ENCODE measurements at places on chromosomes 1 and 21. TPM values are rescaled to one million over a fixed set of nuclear protein-coding genes. Genes with fewer than 3 reads are reported as not detected.

The ST6GALNAC3 gene
- total RNA-seq = 4.1 TPM

The DSCAM gene
- total RNA-seq = not detected

The C1QA gene
- 145 TPM for total RNA-seq

The OLIG2 gene
- not detected for total RNA-seq

The NEGR1 gene
- 57.7 TPM for total RNA-seq

The ETV3L gene
- total RNA-seq = not detected

The KLHDC7A gene
- total RNA-seq = not detected

The SH2D5 gene
- total RNA-seq = 7.2 TPM

The SH3D21 gene
- total RNA-seq = 2.0 TPM

The RGS13 gene
- 2.5 TPM for total RNA-seq

GRCh38 chr1:248847956-248848561 lies 10.0 kb downstream of the ZNF672 start:
- no peak for DNase-seq

DNA sequence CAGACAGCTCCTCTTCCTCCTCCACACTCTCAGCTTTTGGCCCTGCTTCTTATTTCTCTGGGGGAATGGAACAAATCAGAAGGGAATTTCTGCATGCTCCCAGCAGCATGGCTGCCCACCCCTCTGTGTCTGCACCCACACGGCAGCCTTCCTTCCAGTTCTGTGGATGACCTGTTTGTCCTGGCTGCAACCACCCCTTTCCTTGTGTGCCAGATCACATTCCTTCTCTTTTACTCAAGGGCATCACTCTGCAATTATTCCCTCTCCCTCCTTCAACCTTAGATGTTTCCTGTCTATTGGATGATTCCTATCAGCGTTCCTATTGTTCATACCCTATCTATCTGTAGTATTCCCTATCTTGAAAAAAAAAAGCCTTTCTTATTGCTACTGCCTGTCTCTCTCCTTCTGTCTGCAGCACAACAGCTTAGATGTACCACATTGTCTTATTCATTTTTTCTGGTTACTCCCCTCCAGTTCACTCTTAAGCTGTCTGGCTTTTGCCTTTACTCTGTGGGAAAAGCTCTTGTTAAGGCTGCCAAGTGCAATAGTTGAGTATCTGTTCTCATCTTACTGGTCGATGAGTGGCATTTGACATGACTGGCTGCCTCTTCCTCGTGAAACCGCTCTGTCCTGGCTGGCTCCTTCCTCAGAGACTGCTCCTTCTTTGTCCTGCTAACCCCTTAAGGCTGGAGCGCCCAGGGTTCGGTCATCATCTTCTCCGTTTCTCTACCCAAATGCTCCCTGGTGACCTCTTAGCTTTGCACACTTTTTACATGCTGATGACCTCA lies 351.1 kb downstream of the CAMTA1 start:
- no peak for DNase-seq

- no peak for DNase-seq
These were observed 30.0 kb downstream of the LRRC3 start for GRCh38 chr21:44485254-44485793.

- DNase-seq = no peak
These were observed 18.5 kb upstream of the EPHA2 start for GRCh38 chr1:16174261-16174868.

GRCh38 chr1:190119683-190120082 lies 358.0 kb downstream of the BRINP3 start:
- DNase-seq = no peak

DNA sequence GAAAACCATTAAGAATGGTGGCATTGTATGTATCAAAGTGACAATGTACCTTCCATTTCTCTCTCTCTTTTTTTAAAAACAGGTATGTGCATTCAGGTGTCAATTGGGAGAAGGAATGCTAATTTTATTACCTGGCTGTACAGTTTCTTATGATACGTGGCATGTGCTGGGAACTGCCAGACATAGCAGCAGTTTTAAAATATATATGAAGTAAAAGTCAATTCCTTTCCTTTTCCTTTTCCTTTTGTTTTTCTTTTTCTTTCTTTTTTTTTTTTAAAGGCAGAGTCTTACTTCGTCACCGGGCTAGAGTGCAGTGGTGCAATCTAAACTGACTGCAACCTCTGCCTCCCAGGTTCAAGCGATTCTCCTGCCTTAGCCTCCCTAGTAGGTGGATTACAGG lies 37.0 kb downstream of the SPEN start:
- no peak for DNase-seq

- no peak for DNase-seq
These were observed 39.7 kb downstream of the RIPK4 start for GRCh38 chr21:41726970-41727783.

DNA sequence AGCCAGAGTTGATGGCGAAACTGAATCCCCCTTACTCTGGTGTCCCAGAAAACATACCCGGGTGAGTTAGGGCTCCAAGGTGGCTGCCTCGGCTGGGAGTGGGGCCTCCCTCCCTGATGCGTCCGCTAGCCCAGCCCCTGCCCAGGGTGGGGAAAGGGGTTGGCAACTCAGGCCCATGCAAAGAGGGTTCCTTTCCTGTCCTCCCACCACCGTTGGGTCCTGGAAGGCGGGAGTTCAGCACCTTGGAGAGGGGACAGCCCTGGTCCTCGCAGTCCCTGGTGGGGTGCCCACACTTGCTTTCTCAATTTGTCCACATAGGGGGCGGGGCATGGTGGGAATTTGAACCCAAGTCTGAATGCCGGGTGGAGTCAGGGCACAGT lies 6.1 kb downstream of the SRM start:
- no peak for DNase-seq

DNA sequence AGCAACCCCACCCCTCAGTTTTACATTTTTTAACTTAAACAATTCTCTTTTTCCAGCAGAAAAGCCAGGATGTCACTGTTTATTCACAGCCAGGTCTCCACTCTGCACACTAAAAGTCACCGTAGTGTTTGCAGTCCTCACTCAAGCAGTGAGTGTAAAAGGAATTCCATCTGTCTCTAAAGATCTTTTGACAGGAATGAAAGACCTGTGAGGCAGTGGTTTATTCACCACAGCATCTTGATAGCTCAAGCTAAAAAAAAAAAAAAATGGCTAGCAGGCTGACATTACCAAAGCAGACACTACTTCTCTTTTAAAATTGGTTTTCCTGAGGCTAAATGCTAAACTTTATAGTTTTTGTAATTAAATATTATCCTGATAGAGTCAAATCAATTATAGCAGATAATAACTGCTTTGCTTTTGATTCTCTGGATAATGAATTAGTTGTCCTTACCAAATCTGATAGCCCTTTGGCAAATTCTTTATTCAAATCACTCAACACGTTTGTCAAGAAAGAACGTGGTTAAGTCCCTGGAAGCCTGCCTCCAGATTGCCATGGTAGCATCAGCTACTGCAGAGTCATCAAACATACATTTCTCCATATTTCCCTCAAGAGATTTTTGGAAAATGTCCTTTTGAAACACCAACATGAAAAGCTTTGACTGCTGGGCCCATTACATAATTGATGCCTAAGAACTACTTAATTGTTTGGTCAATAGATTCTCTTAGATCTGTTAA lies 22.2 kb upstream of the SLC5A9 start:
- DNase-seq = no peak

GRCh38 chr1:224377676-224378006 lies 21.0 kb downstream of the CNIH4 start:
- no peak for DNase-seq

DNA sequence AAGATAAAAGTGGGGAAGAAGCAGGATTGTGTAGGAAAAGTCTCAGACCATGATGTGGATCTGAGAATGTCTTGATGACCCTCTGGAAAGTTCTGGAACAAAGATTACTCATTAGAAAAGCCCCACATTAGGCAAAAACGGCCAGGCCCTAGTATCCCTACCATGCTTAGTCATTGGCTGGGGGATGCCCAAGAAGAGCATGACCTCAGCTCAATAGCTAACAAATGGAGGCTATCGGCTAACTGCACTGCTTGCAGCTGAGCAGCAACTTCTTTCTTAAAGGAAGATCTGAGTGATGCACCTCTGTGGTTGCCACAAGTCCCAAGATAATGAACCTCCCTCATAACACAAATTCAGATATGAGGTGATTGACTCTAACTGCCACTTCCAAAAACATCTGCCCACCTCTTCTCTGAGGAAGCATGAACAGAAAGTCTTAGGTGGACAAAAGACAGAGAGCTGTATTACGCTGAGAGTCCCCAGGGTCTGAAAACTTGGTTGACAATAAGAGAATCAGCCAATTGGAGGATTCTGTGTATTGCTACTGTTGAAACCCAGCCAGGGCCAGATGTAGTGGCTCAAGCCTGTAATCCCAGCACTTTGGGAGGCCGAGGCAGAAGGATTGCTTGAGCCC lies 64.6 kb upstream of the AK4 start:
- no peak for DNase-seq

GRCh38 chr21:42362700-42363099 lies 3.6 kb downstream of the TFF1 start:
- no peak for DNase-seq

GRCh38 chr1:154338875-154339274 lies 13.6 kb downstream of the ATP8B2 start:
- no peak for DNase-seq

DNA sequence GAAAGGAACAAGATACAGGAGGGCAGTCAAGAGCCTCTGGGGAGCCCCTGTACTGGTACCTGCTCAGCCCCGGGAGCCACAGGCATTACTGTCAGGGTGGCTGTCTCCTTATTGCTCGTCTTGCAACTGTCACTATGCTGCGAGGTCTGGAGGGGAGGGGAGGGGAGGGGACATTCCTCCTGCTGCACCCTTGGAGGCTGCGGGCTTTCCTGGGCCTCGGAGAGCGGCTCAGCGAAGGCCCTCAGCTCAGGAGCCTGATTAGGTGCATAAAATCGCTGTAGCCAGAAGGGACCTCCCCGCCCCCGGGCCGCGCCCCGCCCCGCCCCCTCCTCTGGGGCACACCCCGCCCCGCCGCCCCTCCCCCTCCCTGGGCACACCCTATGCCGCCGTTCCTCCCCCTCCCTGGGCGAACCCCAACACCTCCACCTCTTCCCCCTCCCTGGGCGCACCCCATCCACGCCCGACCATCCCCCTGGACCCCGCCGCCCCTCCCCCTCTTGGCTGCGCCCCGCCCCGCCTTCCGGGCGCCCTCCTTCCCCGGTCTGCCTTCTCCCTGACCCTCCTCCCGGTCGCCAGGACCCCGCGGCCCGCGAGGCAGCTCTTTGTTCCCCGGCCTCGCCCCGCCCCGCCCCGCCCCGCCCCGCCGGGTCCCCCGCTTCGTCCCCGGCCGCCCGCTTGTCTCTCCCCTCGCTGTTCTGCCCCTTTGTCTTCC lies 35.5 kb downstream of the CACHD1 start:
- no peak for DNase-seq

DNA sequence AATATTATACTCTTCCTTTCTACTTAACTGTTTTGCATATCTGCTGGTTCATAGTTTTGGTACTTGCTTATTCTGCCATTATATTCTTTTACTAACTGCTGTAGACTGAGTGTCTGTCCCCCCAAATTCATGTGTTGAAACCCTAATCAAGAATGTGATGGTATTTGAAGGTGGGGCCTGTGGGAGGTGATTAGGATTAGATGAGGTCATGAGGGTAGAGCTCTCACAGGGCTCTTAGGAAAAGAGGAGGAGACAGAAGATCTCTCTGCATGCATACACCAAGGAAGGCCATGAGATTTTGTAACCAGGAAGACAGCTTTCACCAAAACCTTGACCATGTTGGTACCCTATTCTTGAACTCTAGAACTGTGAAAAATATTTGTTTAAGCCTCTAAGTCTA lies 354.1 kb upstream of the B3GALT2 start:
- DNase-seq = no peak

DNA sequence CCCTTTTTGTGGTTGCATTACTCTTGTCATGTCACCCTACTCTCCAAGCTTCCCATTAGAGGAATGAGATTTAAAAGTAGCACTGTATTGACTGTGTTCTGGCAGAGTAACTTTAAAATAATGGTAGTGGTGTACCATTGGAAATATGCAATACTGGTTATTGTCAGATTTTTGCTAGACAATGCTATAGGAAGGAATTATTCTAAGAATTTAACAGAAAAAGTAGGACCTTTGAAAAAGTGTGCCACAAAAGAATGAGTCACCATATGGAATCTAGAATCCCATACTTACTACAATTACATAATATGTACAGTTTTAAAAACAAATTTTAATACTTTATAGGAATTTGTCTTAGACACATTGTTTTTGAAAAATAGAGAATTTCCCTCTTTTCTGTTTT lies 13.8 kb downstream of the MIER1 start:
- no peak for DNase-seq

DNA sequence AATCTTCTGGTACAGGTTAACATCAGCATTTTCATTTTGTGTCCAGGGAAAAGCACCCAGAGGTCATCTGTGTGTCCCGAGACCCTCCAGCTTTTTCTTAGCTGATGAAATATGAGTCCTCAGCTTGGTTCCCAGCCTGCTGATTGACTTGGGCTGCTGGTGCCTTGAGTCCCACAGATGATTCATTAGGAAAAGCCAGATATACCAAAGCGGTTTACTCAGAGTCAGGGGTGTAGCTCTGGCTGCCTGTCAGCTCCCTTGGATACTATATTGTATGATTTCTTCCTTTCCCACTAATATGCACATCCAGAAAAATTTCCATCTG lies 43.7 kb upstream of the MAB21L3 start:
- no peak for DNase-seq

GRCh38 chr21:41065539-41065938 lies 102.4 kb upstream of the BACE2 start:
- no peak for DNase-seq

DNA sequence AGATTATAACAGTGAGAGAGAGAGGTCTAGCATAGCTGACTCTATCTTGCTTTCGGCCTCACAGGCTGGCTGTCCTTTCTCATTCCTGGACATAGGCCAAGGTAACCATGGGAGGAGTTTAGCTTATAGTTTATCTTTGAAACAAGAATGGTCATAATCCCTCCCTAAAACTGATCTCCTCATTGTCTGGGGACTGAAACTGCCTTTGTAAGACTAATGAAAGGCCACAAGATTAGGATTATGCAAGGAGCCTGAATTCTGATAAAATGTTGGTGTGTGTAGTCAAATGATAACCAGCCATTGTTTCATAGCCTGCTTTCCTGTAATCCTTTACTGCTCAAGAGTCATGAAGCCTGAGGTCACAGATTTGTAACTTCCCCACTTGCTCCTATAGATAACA lies 131.9 kb upstream of the LYPLAL1 start:
- DNase-seq = no peak

GRCh38 chr21:9735421-9735961 lies 785.9 kb upstream of the TPTE start:
- DNase-seq = peak; percentile 92

- DNase-seq = no peak
These were observed 7.5 kb upstream of the LEPR start for GRCh38 chr1:65412984-65413375.

DNA sequence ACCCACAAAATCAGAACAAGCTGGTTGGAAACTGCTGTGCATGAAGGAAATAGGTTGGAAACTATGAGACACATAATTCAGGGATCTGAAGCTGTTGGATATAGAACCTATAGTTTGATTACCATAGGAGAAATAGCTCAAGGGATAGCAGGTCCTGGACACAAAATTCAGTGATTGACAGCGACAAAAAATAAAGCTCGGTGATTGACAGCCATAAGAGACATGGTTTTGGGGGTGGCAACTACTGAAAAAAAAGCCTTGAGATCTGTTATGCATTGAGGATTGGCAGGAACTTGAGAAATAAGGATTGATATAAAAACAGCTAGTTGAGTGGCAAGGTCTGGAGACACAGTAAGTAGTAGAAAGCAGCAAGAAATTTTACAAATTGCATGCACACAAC lies at the start of gene KRTAP25-1:
Gene KRTAP25-1, minus strand, starts transcription at position 300 of the 400 bp plus-strand sequence. Its CDS starts 24 bp downstream, at position 276.
- DNase-seq = no peak

- DNase-seq = no peak
These were observed 33.6 kb downstream of the NUAK2 start for GRCh38 chr1:205287767-205288559.

Measured in esophagus muscularis mucosa (tissue), 4 donors.